ENCODE measurements at places on chromosomes 11 and 22. TPM values are rescaled to one million over a fixed set of nuclear protein-coding genes. Genes with fewer than 3 reads are reported as not detected.

H19 gene
- 947 TPM for polyA plus RNA-seq

FADS2 gene
- polyA plus RNA-seq = 50.4 TPM

- no peak for DNase-seq
Observed at GRCh38 chr11:126833065-126833464, 167.5 kb downstream of the KIRREL3 start.

DNA sequence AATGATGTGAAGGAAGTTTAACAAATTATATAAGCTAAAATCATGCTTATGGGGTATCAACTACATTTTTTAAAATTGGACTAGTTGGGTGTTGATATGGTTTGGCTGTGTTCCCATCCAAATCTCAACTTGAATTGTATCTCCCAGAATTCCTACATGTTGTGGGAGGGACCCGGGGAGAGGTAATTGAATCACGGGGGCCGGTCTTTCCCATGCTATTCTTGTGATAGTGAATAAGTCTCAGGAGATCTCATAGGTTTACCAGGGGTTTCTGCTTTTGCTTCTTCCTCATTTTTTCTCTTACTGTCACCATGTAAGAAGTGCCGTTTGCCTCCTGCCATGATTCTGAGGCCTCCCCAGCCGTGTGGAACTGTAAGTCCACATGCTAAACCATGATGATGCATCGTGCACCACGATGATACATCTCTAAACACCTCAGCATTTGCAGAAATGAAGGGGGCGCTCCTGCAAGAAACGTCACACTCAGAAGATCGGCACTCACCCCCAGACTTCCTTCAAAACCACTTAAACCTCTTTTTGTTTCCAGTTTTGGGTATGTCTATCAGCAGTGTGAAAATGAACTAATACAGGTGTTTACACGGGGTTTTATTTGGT, 340.0 kb downstream of the SHANK2 start:
- DNase-seq = no peak

- DNase-seq = no peak
Observed at GRCh38 chr22:27673839-27674238, 127.7 kb downstream of the MN1 start.

GRCh38 chr11:111792955-111793500, 26.8 kb upstream of the PPP2R1B start:
- no peak for DNase-seq

DNA sequence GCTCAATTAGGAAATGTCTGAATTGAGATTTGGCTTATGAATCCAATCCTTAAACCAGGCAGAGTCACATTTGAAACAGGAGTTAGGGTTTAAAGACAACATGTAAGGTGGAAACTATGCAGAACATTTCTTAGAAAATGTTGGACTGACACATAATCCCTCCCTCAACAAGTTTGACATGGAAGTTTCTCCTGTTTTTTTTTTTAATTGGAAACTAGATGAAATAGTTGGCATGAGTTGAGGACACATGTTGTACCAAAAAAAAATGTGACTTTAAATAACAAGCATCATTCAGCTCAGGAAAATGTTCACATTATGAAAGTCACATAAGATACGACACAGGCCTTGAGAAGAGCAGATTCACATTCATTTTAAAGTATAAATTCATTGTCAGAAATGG, 154.9 kb upstream of the DDI1 start:
- DNase-seq = no peak

DNA sequence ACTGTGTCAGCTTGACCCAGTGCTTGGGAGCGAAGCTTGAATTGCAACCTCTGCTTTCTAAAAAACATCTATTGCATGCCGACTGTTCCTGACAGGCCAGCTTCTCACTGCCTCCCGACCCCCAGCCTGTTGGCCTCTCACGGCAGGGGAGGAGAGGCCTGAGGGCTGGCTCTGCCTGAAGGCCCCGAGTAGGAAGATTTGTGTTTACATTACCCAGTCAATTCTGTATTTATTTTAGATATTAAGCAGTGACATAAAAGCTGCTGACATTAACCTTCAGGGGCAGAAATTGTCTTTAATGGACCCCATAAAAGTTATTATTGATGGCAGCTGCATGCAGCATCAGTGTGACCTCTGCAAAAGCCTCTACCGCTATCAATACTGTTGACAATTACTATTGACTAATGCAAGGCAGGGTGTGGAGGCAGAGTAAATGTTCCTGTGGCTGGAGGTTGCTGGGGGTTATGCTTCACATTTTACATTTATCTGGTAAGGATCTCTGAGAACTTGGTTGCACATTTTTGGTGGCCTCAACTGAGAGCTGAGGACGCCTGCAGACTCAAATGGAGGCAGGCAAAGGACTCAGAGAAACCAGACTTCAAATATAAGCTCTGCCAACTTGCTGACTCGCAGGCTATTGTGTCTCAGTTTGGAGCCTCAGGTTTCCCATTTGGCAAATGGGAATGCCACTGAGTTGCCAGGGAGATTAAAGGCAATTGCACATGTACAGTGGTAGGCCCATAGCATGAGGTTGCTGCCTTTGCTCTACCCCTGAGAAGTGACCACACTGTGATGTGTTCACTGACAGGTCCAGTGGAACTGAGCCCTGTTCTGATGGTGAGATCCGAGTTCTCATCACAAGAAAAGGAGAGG, 380.5 kb downstream of the TENM4 start:
- no peak for DNase-seq

DNA sequence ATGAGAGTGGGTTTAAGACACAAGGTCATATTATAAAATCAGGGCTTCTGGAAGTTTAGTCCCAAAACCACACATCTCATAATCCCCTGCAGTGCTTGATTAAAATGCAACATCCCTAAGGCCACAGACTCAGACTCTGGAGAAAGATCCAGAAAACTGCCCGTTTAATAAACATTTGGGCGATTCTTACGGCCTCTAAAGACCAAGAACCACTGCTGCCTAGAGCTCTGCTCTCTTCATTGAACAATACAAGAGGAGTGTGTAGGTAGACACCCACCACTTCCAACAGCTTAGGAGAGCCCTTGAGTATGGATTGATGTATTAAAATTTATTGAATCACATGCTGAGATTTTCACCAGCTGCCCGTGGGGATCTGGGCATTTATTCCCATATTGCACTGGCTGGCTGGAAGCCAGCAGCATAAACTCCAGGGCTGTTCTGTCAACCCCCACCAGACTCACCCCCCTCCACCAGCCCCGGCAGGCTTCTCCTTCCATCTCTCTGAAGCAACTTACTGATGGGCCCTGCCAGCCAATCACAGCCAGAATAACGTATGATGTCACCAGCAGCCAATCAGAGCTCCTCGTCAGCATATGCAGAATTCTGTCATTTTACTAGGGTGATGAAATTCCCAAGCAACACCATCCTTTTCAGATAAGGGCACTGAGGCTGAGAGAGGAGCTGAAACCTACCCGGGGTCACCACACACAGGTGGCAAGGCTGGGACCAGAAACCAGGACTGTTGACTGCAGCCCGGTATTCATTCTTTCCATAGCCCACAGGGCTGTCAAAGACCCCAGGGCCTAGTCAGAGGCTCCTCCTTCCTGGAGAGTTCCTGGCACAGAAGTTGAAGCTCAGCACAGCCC, 749 bp upstream of the BEST1 start:
- DNase-seq = peak; percentile 80

- no peak for DNase-seq
Observed at GRCh38 chr11:118090545-118091162, 3.9 kb upstream of the SMIM35 start.

DNA sequence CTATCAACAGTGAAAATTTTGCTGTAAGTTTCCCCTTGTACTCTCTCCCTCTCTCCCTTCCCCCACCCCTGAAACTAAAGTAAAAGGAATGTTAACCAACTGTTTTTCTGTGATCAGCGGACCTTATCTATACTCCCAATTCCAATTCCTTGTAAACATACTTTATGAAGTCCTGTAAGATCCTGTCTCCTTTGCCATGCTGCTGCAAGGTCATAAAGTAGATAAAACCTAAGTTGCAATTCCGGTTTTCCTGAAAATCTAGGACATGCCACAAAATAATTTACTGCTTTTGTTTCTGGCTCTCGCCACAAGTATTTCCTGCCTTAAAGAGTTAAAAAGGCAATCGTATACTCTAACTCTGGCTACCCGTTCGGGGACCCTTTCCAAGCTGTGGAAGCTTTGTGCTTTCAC, 1469.0 kb downstream of the LRRC4C start:
- no peak for DNase-seq

DNA sequence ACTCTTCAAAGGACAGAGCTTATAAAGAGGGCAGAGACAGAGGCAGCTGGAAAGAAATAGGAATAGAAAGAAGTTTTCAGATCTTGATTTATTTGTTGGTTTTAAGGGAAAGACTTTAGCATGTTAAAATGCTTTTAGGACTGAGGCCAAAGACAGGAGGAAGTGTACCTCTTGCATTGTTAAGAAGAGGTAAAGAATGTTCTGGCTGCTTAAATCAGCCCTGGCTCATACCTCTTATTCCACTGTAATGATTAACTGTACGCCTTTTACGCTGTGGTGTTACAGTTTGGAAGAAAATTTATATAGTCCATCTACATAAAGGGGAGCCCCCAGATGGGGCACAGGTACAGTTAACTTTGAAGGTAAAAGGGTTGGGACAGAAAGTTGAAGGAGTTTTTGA, 10.1 kb upstream of the MPZL2 start:
- no peak for DNase-seq

- DNase-seq = no peak
Observed at GRCh38 chr11:80816966-80817365, 1376.1 kb upstream of the TENM4 start.

DNA sequence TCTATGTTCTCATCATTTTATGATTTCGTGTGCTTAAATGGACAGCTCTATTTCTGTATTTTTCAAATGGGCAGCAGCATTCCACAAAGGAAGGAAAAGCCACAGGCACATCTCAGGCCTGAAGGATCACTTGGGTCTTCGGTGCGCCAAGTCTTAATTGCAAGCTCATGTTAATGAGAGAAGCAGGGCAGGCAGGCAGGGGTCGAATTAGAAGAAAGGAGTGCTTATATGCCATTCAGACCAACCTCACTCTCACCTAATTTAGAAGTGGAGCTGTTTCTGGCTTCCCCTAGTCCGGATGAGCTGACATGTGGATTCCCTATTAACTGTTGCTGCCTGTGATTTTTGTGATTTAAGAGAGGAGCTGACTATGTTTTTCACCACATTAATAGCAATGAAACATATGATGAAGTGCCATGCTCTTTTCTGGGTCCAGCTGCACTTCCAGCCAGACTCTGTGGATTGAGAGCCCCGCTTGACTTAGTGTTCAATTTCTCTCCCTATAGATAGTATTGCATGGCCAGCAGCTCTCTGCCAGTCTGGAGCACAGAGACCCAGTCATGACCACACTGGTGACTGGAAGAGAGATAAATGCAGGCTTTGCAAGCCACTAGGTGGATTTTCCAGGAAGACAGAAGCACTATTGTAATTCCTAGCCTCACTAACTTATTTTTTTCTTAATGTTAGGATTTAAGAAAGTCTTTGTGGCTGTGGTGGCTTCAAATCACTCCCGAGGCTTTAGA, 373.9 kb upstream of the FAT3 start:
- peak; percentile 47 for DNase-seq
